Testis (tissue), 5 donors: ENCODE measurements at places on chromosomes 4 and X. TPM values are rescaled to one million over a fixed set of nuclear protein-coding genes. Genes with fewer than 3 reads are reported as not detected.

- H3K4me1 ChIP-seq: no peaks in the 10 kb centered on the region
- no peak overlapping the region for H3K4me3 ChIP-seq
- DNase-seq: no peak
- H3K36me3 ChIP-seq: no peaks in the 10 kb centered on the region
- no peaks in the 10 kb centered on the region for H3K27me3 ChIP-seq
These were observed 58.0 kb downstream of the VGLL1 start for GRCh38 chrX:136589966-136590365.

Gene CTAG1A
- 14.7 TPM for total RNA-seq

- H3K27me3 ChIP-seq: no peaks in the 10 kb centered on the region
- no peak for DNase-seq
- H3K36me3 ChIP-seq: no peaks in the 10 kb centered on the region
- no peaks in the 10 kb centered on the region for H3K4me1 ChIP-seq
- H3K27ac ChIP-seq: no peak overlapping the region
- H3K4me3 ChIP-seq: no peak overlapping the region
These were observed 42.2 kb upstream of the AFAP1 start for GRCh38 chr4:7981738-7982394.

DNA sequence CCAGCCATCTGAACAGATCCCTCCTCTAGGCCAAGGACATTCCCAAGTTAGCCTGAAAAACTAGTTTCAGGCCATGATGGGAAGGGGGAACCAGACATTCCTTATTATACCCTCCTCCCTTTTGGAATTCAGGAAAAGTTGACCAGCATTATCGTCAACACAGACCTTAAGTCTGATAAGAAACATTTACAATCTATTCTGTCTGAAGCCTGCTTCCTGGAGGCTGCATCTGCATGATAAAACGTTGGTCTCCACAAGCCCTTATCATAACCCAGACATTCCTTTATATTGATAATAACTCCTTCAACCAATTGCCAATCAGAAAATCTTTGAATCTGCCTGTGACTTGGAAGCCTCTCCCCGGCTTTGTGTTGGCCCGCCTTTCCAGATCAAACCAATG, 44.3 kb downstream of the EFHC2 start:
- no peaks in the 10 kb centered on the region for H3K4me1 ChIP-seq
- DNase-seq: no peak
- no peak overlapping the region for H3K4me3 ChIP-seq
- H3K27ac ChIP-seq: no peak overlapping the region

Gene MRPS18C
- total RNA-seq: 15.6 TPM
